ENCODE measurements at places on chromosomes 3 and 15.
A peak's percentile ranks its signal among the peaks of the same experiment; 100 is the strongest.

DNA sequence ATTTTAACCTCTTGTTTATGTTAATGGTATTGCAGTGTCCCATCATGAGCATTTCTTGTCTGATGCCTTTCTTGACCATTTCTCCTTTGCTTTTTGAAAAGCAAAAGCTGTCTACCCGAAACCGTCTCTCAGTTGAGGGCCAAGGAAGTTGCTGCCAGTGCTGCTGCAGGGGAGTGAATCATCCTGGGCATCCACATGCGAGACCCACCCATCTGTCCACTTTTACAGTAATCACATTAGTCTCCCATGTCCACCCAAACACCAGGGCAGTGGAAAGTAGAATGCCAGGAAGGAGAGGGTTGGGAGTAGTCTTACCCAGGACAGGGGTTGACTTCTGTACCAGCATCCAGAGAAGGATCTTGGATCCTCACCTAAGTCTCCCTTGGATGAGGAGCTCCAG lies 48.6 kb upstream of the TEX264 start:
- DNase-seq = no peak

- DNase-seq = peak; percentile 16
Measured at GRCh38 chr3:126646674-126647073, 8.2 kb downstream of the TXNRD3 start.

GRCh38 chr3:193853511-193854219 lies 260.7 kb downstream of the OPA1 start:
- DNase-seq = no peak

- DNase-seq = no peak
Measured at GRCh38 chr3:125302932-125303331, 72.2 kb downstream of the ZNF148 start.

DNA sequence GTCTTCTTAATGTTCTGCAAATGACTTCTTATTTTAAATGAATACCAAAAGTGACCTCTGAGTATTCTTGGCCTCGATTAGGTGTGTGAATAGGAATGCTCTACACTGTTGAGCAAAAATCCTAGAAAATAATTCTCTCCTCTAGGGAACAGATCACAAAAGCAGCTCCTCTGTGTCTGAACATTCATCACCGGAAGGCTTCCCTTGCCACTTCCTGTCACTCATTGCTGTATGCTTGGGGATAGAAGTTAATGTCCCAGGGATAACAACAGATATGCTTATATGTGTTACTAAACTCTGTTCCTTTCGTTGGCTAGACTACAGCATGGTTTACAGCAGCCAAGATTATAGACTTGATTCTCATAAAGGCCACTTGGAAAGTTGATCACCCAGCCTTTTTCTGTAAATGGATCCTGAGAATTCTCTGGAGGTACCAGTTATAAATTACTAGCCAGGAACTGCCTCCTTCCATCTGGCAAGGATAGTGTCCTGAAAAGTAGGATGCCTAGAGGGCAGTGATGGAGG lies 16.0 kb upstream of the PTX3 start:
- no peak for DNase-seq

DNA sequence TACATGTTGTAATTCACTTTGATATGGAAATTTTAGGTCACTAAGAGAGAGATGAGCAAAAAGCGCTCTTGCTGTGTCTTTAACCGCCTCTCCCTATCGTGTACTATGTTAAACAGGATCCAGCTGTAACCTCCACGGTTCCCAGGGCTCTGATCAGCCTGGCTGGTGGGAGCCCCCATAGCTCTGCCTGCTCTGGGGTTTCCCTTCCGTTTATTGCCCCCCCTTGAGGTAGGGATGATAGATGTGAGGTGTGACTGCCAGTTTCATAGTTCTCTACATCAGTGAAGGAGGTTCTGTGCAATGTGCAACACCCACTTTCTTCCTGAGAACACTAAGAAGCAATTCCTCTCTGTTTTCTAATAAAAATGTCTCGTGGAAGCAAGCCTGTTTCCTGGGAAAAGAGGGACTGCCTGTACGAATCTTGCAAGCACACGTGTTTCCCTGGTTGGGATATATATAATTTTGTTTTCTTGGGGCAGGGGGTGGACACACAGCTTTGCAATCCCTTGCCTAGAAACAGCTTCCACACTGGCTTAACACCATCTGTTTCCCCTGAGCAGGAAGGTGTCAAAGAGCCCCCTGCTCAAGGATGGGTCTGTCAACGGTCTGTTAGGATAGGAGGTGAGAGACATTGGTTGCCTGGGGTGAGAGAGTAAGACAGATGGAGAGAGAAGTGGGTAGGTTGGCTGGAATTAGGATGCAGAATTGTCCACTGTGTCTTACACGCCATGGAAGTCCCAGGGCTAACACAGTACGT lies 23.8 kb downstream of the CORO2B start:
- DNase-seq = no peak

- peak; percentile 81 for DNase-seq
Measured at GRCh38 chr15:21260966-21261395, 179.3 kb downstream of the POTEB3 start.

Data from left lung (tissue), 14 donors.